ENCODE measurements at places on chromosomes 6 and 20.

GRCh38 chr6:144488590-144488989 is 203.5 kb downstream of the UTRN start:
- H3K27ac ChIP-seq: no peak overlapping the region
- H3K4me3 ChIP-seq: no peak overlapping the region
- no peaks in the 10 kb centered on the region for H3K27me3 ChIP-seq
- H3K4me1 ChIP-seq: no peaks in the 10 kb centered on the region
- no peak for DNase-seq

DNA sequence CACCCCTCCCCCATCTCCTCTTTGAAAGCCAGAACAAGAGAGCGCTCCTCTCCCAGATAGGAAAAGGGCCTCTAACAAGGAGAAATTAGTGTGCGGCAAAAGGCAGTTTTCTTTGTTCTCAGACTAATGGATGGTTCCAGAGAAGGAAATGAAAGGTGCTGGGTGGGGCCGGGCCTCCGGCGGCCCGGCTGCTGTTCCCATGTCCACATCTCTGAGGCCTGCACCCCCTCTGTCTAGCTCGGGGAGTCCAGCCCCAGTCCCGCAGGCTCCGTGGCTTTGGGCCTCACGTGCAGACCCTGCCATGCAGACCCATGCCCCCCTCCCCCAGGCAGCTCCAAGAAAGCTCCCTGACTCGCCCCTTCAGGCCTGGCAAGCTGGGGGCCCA is 35.8 kb upstream of the MRGBP start:
- DNase-seq: no peak
- H3K36me3 ChIP-seq: peaks cover 6% of the 10 kb centered on the region
- no peak overlapping the region for H3K27ac ChIP-seq
- H3K27me3 ChIP-seq: no peaks in the 10 kb centered on the region
- no peak overlapping the region for H3K4me3 ChIP-seq

DNA sequence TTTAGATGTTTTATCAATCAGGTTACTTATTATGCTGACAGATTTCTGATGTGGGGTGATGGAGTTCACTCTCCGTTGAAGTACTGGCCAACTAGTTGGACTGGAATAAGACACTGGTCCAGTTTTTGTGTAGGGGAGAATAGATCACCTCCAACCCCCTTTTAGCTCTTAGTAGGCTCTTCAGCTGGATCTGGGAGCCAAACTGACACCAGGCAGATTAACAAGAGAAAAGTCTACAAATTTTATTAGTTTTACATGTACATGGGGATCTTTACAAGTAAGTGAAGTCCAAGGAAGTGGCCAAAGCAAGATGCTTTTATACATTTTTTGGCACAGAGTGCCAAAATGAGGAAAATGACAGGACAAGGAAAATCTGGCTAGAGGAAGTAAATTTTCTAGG is 107.1 kb downstream of the UBE3D start:
- no peak overlapping the region for H3K4me3 ChIP-seq
- H3K27ac ChIP-seq: no peak overlapping the region
- DNase-seq: no peak
- H3K27me3 ChIP-seq: no peaks in the 10 kb centered on the region
- peaks cover 8% of the 10 kb centered on the region for H3K36me3 ChIP-seq
- no peaks in the 10 kb centered on the region for H3K4me1 ChIP-seq

GRCh38 chr6:158627168-158627939 is 17.2 kb downstream of the DYNLT1 start:
- peak overlapping the region; percentile 80 for H3K27ac ChIP-seq
- H3K27me3 ChIP-seq: no peaks in the 10 kb centered on the region
- peaks cover 26% of the 10 kb centered on the region for H3K4me1 ChIP-seq
- DNase-seq: no peak

DNA sequence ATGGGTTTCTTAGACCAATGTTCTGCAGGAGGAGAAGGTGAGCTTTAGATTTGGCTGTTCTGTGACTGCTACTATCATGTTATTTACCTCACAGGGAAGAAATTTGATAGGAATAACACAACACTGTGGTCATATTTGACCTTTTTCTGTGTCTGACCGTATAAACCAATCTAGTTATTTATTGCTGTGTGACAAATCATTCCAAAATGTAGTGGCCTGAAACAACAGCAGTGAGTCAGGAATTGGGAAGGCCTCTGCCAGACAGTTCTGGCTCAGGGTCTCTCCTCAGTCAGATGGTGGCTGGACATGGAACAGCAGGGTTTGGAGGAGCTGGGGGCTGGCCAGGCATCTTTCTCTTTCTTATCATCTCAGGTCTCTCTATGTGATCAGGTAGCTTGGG is 33.0 kb downstream of the RIPOR2 start:
- H3K27me3 ChIP-seq: no peaks in the 10 kb centered on the region
- peak overlapping the region; percentile 56 for H3K4me3 ChIP-seq
- H3K4me1 ChIP-seq: peaks cover 78% of the 10 kb centered on the region
- peak overlapping the region; percentile 93 for H3K27ac ChIP-seq
- peaks cover 61% of the 10 kb centered on the region for H3K36me3 ChIP-seq

- H3K36me3 ChIP-seq: peaks cover 11% of the 10 kb centered on the region
- H3K27me3 ChIP-seq: no peaks in the 10 kb centered on the region
- no peak for DNase-seq
- peak overlapping the region; percentile 77 for H3K27ac ChIP-seq
- H3K4me3 ChIP-seq: peak overlapping the region; percentile 86
- H3K4me1 ChIP-seq: peaks cover 38% of the 10 kb centered on the region
Observed at GRCh38 chr6:53547166-53547810, 2.4 kb upstream of the GCLC start.

- H3K36me3 ChIP-seq: no peaks in the 10 kb centered on the region
- no peak overlapping the region for H3K27ac ChIP-seq
- no peak overlapping the region for H3K4me3 ChIP-seq
- no peak for DNase-seq
- peaks cover 23% of the 10 kb centered on the region for H3K27me3 ChIP-seq
- no peaks in the 10 kb centered on the region for H3K4me1 ChIP-seq
Observed at GRCh38 chr6:7846966-7847818, 63.4 kb downstream of the TXNDC5 start.

DNA sequence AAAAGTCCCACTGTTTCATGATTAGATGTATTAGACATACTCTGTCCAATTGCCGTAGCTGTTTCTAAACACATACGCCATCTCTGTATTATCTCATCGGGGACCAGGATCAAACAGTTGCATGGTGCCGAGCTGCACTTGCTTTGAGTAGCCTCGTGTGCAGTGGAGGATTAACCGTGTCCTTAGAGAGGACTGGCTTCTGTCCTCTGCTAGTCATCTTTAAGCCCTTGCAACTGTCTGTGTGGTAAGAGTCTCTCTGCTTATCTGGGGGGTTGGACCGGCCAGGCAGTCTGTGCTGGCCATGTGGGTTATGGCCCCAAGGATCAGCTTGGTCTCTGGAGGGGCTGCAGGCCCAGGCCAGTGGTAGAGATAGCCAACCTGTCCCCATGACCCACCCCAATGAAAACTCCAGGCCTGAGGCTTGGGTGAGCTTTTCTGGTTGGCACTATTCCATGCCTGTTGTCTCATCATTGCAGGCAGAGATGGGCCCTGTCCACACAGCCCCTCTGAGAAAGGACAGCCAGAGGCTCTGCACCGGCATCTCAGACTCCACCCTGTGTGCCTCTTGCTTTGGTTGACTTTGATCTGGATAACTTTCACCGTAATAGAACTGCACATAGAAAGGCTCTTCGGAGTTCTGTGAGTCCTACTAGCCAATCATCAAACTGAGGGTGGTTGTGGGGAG is 137.3 kb upstream of the SNX9 start:
- H3K36me3 ChIP-seq: no peaks in the 10 kb centered on the region
- no peaks in the 10 kb centered on the region for H3K4me1 ChIP-seq
- no peak overlapping the region for H3K27ac ChIP-seq
- no peak for DNase-seq
- H3K4me3 ChIP-seq: no peak overlapping the region

DNA sequence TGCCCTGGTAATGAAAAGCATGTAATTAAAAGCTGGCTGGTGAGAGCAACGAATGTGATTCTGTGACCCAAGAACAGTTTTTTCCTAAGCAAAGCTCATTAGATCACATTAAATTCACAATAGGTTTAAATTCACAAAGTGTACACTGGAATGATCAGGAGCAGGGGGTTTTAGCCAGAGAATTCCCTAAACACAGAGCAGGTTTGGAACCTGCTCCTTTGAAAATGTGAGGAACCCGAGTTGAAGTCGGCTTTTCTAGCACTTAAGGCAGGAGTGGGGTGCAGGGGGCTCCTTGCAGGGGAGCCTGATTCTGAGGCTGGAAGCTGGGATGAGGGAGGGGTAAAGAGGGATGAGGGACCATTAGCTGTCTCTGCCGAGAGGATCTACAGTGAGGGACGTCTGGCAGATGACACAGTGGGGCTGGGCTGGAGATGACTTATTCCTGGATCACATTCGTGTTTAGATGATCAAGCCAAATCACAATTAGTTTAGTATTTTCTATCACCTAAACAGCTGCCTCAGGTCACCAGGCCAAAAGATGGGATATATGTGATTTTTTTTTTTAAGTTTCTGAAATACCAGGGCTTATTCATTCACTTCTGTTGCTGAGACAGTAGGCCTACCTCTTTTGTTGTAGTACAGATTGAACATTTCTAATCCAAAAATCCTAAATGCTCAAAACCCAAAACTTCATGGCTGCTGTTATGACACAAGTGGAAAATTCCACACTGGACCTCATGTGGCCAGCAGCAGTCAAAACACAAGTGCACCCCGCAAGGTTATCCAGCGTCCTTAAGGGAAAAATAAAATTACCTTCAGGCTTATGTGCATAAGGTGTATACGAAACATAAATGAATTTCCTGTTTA is 93.1 kb upstream of the HIVEP1 start:
- no peaks in the 10 kb centered on the region for H3K36me3 ChIP-seq
- no peak for DNase-seq
- H3K4me3 ChIP-seq: no peak overlapping the region
- H3K4me1 ChIP-seq: no peaks in the 10 kb centered on the region

GRCh38 chr6:16901306-16901705 is 140.0 kb upstream of the ATXN1 start:
- H3K4me1 ChIP-seq: no peaks in the 10 kb centered on the region
- DNase-seq: no peak
- peaks cover 77% of the 10 kb centered on the region for H3K27me3 ChIP-seq

DNA sequence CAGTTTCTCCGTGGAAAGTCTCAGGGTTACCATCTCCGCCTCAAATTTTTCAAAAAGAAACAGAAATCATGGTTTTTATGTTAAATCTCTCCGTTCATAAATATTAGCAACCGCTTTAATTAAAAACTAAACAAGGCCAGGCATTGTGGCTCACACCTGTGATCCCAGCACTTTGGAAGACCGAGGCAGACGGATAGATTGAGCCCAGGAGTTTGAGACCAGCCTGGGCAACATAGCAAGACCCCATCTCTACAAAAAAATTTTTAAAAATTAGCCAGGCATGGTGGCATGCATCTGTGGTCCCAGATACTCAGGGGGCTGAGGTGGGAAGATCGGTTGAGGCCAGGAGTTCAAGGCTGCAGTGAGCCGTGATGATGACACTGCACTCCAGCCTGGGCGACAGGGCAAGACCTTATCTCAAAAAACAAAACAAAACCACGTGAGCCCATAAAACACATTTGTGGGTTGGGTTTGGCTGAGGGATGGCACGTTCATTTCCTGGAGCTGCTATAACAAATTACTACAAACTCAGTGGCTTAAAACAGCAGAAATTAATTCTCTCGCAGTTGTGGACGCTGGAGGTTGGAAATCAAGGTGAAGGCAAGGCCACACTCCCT is 223.2 kb downstream of the ZNF217 start:
- H3K36me3 ChIP-seq: peaks cover 2% of the 10 kb centered on the region
- peaks cover 25% of the 10 kb centered on the region for H3K27me3 ChIP-seq
- no peak for DNase-seq
- no peak overlapping the region for H3K4me3 ChIP-seq
- H3K4me1 ChIP-seq: no peaks in the 10 kb centered on the region

GRCh38 chr20:61850457-61850856 is 215.2 kb downstream of the TAF4 start:
- H3K4me3 ChIP-seq: no peak overlapping the region
- peaks cover 14% of the 10 kb centered on the region for H3K27me3 ChIP-seq
- no peak for DNase-seq
- no peaks in the 10 kb centered on the region for H3K4me1 ChIP-seq
- H3K36me3 ChIP-seq: no peaks in the 10 kb centered on the region

- H3K27ac ChIP-seq: no peak overlapping the region
- H3K36me3 ChIP-seq: no peaks in the 10 kb centered on the region
- peak; percentile 7 for DNase-seq
- H3K27me3 ChIP-seq: peaks cover 30% of the 10 kb centered on the region
Observed at GRCh38 chr6:170523256-170524171, 29.6 kb downstream of the PSMB1 start.

- H3K27me3 ChIP-seq: no peaks in the 10 kb centered on the region
- H3K36me3 ChIP-seq: no peaks in the 10 kb centered on the region
- H3K27ac ChIP-seq: no peak overlapping the region
- H3K4me1 ChIP-seq: no peaks in the 10 kb centered on the region
- no peak overlapping the region for H3K4me3 ChIP-seq
- no peak for DNase-seq
Observed at GRCh38 chr20:40813708-40814630, 124.9 kb upstream of the MAFB start.

- H3K4me1 ChIP-seq: no peaks in the 10 kb centered on the region
- no peak overlapping the region for H3K4me3 ChIP-seq
- H3K36me3 ChIP-seq: no peaks in the 10 kb centered on the region
- DNase-seq: no peak
- H3K27me3 ChIP-seq: no peaks in the 10 kb centered on the region
Observed at GRCh38 chr6:67717281-67717680, 917.8 kb upstream of the ADGRB3 start.

- no peak for DNase-seq
- peaks cover 13% of the 10 kb centered on the region for H3K4me1 ChIP-seq
- H3K27me3 ChIP-seq: no peaks in the 10 kb centered on the region
- peaks cover 5% of the 10 kb centered on the region for H3K36me3 ChIP-seq
Observed at GRCh38 chr6:38479331-38479730, 160.4 kb downstream of the BTBD9 start.

- H3K4me1 ChIP-seq: peaks cover 57% of the 10 kb centered on the region
- H3K27ac ChIP-seq: no peak overlapping the region
- H3K27me3 ChIP-seq: peaks cover 59% of the 10 kb centered on the region
- H3K36me3 ChIP-seq: peaks cover 16% of the 10 kb centered on the region
Observed at GRCh38 chr20:46012921-46013320, 4.2 kb downstream of the MMP9 start.

GRCh38 chr6:153511896-153512496 is 380.9 kb upstream of the RGS17 start:
- no peaks in the 10 kb centered on the region for H3K36me3 ChIP-seq
- no peak for DNase-seq
- no peak overlapping the region for H3K27ac ChIP-seq

All from effector memory CD8-positive, alpha-beta T cell (primary cell).